NCI-H526 (cell line): ENCODE measurements at places on chromosomes 11 and 22.
A peak's percentile ranks its signal among the peaks of the same experiment; 100 is the strongest.

DNA sequence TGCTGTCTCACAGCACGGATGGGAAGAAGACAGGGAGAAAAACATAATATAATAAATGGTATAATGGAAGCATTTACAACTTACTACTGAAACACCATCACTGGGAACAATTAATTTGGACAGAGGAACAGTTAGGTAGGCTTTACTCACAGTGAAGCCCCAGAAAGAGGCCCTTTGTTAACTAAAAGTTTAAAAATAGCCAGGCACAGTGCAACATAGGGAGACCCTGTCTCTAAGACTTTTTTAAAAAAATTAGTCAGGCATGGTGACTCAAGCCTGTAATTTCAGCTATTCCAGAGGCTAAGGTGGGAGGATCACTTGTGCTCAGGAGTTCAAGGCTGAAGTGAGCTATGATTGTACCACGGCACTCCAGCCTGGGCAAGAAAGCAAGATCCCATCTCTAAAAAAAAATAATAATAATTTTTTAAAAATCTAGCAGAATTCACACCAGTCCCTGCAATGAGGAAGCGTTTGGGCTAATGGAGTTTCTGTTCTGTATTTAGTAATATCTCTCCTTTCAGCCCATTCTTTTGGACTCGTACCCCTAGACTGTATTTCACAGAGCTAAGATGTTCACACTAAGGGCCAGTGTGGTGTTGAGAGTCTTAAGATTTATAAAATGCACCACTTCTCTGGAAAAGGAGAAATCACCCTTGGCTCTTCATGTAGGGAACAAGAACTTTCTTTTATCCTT is 275.5 kb downstream of the SOX6 start:
- DNase-seq, result no peak

DNA sequence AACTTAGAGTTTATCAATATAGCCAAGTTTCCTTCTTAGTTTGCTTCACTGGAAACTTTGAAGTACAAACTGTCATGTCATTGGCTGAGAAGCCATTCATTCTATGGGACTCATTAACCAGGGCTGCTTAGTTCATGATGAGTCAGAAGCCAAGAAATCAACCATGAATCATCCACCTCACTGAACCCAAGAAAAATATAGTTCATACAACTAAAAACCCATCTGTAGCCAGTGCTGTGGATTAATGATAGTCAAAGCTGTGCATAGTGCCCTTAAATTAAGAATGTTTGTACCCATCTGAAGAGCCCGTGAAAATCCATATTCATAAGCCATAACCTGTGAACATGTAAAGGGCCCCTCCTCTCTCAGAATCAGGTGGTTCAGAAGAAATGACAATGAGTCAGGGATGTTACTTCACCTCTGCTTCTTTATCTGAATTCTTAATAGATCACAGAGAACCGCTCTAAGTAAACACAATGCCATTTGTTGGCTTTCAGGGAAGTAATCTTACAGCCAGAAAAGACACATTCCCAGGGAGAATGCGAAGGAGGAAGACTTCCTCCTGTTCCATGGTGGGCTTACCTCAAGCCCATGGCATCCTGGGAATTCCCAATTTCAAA is 25.4 kb downstream of the MMP20 start:
- no peak for DNase-seq

DNA sequence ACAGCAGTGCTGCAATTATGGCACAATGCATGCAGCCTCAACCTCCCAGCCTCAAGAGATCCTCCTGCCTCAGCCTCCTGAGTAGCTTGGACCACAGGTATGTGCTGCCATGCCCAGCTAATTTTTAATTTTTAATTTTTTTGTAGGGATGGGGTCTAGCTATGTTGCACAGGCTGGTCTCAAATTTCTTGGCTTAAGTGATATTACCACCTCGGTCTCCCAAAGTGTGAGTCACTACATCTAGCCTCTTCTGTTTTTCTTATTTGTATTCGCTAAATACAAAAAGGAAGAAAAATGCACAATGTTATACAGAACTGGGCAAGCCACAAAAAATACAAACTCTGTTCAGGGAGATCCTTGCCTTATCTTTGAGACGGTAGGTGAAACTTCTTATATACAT is 62.1 kb downstream of the DDI1 start:
- no peak for DNase-seq

- DNase-seq, result peak; percentile 25
Observed at GRCh38 chr22:22164541-22165272, 79.9 kb upstream of the VPREB1 start.

GRCh38 chr11:19244084-19244483 is 3.3 kb upstream of the E2F8 start:
- DNase-seq, result no peak

DNA sequence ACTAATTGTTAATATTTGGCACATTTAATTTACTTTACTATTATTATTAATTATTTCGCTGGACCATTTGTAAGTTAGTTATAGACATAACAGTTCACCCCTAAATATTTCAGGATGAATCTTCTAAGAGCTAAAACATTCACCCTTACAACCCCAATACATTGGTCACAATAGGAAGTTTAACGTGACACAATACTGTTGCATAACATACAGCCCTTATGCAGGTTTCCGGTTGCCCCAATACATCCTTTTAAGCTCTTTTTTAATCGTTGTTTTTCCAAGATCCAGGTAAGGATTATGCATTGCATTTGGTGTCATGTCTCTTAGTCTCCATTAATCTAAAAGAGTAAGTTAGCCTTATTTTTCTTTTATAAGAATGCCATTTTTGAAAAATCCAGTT is 71.2 kb downstream of the HSD17B12 start:
- DNase-seq, result no peak

DNA sequence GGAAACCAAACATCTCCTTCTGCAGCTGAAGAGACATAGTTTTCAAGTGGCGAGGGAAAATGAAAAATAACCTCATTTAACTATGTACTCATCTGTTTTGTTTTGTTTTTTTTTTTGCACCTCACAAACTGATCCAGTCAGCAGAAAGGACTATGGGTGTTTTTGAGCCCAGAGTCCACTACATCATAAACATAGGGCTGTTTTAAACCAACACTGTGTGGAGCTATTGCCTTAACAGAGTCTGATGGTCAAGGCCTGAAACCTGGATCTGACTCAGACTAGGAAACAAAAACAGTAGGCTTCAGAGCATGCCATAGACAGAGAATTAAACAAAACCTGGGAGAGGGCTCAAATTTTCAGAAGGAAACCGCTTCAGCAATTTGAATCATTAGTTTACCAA is 99.3 kb upstream of the FSHB start:
- no peak for DNase-seq

DNA sequence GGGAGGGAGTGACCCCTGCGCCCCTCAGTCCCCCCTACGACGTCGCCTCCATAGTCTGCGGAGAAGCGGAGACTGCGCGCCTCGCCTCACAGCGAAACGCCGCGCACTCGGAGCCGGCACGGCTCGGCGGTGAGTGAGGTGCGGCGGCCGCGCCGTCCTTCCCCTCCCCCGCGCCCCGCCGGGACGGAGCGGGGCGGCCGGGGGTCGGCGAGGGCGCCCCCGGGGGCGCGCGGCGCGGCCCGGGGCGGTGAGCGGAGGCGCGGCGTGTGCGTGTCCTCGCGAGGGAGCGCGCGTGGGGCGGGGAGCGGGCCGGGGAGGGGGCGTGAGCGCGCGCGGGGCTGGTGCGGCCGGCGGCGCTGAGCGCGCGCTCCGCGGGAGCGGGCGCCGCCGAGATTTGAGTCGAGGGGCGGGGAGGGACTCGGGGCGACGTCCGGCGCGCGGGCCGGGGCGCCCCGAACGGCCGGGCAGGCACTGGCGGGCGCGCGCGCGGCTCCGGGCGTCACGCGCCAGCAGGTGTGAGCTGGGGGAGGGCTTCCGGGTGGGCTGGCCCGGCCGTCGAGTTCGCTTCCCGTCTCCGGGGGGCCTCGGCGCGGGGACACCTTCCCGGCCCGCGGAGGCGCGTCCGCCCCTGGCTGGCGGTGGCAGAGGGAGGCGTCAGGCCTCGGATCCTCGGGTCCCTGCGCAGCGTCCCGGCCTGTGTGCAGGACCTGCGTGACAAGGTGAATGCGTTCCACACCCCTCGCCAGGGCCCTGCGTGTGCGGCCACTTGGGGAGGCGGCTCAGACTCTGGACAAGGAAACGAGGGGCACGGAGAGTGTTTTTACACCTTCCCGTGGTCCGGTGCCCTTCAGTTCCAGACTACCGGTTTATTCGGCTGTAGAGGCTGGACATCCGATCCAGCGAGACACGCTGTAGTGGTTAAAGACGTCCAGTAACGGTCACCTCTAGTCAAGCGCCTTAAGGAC is 50.4 kb downstream of the FAM83F start:
- no peak for DNase-seq

DNA sequence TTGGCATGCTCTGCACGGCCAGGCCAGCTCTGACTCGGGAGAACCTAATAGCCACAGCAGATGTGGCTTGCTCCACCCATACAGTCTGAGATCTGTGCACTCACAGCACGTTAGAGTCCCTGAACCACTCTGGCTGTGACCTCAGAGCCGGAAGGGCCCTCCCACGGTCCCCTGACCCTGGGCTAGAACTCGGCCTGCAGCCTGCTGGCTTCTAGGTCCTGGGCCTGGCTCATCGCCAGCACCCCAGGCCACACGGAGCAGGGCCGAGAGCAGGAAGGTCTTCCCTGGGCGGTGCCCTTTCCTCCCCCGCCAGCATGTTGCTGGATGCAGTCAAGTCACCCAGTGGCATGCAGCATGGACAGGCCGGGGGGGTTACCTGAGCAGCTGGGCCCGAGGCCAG is 35.3 kb upstream of the TTLL12 start:
- no peak for DNase-seq

GRCh38 chr11:122922893-122923292 is 40.3 kb downstream of the JHY start:
- no peak for DNase-seq

DNA sequence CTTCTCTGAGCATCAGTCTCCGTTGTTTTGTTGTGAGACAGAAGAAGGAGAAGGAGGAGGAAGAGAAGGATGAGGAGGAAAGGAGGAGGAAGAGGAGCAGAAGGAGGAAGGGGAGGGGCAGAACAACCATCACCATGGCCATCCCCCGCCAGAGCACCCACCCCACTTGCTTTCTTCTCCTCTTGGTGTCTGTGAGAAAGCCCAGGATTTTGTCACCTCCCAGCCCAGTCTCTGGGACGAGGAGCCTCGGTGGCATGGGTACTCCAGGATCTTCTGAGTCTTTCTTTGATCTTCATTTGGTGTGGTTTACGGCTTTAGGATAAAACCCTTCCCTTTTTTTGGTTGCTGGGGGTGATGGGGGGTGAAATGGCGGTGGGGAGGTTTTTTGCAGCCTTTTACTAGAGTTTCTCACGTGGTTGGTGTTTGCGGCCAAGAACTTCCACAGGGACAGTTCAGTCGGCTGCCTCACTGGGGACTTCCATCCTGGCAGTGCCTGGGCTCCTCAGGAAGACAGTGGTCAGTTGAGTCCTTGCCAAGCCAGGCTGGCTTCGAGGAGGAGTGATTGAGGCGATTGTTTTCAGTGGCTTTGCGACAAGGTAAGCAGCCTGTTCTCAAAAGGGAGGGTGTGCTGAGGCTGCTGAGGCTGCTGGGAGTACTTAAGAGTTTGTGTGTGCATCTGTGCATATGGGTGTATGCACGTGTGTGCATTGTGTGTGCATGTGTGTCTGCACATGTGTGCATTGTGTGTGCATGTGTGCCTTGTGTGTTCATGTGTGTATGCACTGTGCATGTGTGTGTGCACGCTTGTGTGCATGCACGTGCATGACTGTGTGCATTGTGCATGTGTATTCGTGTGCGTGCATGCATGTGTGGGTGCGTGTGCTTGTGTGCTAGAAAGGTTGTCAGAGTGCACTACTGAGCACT is 567.5 kb downstream of the TBC1D22A start:
- no peak for DNase-seq

- DNase-seq, result no peak
Observed at GRCh38 chr22:23690713-23691112, at the start of gene RGL4. Gene RGL4 (plus strand): TSS chr22:23691013. CDS start chr22:23692031, 1,018 bp downstream.

GRCh38 chr22:48500471-48501230 is 1327.0 kb downstream of the BRD1 start:
- no peak for DNase-seq

DNA sequence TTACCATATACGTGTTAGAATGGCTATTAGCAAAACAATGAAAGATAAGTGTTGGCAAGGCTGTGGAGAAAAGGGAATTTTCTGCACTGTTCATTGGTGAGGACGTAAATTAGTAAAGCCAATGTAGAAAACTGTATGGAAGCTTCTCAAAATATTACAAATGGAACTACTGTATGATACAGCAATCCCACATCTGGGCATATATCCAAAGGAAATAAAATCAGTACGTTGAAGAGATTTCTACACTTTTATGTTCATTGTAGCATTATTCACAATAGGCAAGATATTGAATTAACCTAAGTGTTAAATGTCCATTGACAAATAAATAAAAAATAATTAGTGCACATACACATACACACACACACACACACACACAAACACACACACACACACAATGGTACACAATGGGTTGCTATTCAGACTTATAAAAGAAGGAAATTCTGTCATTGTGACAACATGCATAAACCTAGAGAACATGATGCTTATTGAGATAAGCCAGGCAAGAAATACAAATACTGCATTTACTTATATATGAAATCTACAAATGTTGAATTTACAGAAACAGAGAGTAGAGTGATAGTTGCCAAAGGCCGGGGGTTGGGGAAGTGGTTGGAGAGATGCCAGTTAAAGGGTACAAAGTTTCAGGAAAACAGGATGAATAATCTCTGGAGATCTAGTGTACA is 565.8 kb upstream of the LRRC4C start:
- DNase-seq, result no peak

- DNase-seq, result no peak
Observed at GRCh38 chr11:56967726-56968125, 21.0 kb upstream of the OR5AK2 start.

DNA sequence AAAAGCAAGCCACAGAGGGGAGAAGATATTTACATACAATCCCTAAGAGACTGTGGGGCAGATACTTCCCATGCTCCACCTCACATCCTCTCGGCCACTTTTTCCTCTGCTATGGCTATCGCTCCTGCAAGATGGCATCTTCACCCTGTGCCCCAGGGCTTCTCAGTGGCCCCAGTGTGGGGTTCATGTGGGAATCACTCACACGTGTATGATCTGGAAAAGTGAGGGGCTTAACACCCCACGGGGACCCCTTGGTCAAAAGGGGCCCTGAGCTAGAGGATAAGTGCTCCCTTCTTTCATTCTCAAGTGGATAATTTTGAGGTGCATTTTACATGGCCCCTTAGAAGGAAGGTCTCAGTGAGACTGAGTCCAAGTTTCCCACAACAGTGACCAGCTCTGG is 28.7 kb downstream of the C11orf58 start:
- no peak for DNase-seq

DNA sequence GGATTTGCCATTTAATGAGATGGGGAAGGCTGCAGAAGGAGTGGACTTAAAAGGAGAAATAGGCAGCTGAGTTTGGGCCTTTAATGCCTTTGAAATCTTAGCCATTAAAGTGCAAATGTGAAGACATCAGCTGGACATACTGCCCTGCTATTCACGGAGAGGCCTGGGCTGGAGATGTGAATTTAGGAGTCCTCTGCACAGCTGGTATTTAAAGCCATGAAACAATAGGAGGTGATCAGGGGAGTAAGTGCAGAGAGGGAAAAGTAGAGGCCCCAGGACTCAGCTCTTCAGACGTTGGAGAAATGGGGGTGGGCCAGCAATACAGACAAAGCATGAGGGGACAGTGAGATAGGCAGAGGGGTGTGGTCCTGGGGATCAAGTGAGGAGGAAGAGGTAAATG is 16.6 kb downstream of the SLC3A2 start:
- no peak for DNase-seq

- no peak for DNase-seq
Observed at GRCh38 chr22:17009640-17010291, 1.7 kb upstream of the GAB4 start.

GRCh38 chr22:23691748-23692423 is 1.1 kb downstream of the RGL4 start:
- DNase-seq, result no peak
